ENCODE measurements at places on chromosomes 7 and 10. TPM values are rescaled to one million over a fixed set of nuclear protein-coding genes. Genes with fewer than 3 reads are reported as not detected.

ANXA7 gene
- total RNA-seq = 98.6 TPM

DEPP1 gene
- 10.9 TPM for total RNA-seq

AGBL3 gene
- total RNA-seq = 5.9 TPM

RARRES2 gene
- total RNA-seq = 19.8 TPM

- no peak for DNase-seq
These were observed 53.6 kb downstream of the KAT6B start for GRCh38 chr10:74880041-74880440.

GRCh38 chr7:157856873-157857577, 520.2 kb downstream of the DNAJB6 start:
- DNase-seq = peak; percentile 7

GRCh38 chr7:155276800-155277375, 20.8 kb upstream of the INSIG1 start:
- no peak for DNase-seq

GRCh38 chr10:22992075-22992474, 64.2 kb downstream of the ARMC3 start:
- no peak for DNase-seq

DNA sequence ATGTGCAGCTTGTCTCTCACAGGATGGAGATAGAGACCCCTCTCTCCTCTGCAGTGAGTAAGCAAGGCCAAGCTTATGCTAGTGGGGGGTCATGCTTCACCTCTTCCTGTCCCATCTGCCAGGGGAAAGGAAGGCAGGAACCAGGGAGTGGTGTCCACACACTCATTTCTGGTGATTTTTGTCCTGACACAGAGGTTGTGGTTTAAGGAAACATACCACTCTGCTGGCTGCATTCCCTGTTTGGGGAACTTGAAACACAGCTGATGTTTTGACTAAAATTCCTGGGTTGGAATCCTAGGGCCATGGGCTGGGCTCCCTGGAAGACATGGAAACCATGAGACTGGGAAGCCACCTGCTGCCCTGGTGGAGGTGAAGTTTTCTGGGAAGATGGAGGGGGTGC, 21.4 kb downstream of the C10orf120 start:
- no peak for DNase-seq

DNA sequence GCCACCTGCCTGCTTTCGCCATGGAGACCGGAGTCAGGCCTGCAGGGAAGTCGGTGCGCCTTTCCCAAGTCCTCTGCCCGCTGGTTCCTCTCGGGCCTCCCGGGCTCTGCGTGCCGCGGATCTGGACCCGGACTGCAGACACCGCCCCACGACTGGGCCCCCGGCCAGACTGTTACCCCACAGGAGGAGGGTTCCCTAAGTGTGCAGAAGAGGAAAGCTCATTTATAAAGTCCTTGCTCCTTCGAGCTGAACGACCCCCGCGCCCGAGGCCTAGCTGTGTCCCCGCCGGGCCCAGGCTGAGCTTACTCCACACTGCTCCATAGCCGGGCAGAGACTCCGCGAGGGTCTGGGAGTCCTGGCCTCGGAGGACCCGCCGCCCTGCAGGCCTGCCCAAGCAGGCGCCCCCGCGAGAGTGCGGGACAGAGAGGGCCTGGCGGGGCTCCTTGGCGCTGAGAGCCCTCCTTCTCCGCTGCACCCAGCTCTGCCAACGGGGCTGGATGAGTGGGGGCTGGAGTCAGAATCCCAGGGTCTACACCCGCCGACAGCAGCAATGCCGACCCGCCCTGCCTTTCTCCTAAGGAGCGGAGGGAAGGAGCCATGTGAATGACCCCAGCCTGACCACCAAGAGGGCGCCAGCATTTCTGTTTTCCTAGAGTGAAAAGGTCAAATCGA, 8.3 kb downstream of the EN2 start:
- no peak for DNase-seq

DNA sequence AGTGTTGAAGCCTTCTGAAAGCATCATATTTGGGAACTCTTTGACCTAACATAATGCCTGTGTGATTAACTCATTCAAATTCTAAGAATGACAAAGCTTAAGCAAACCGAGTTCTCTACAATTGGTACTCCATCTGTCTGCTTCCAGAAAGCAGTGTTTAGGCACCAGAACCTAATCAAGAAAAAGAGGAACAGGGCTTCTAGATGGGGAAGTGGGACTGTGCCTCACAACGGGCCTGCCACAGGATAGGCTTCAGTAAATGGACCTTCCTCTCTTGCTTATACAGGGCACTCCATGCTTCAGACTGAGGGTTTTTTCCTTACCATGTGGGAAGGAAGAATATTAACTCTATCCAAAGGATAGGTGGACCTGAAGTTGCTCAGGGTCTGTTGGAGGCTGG, 808.1 kb downstream of the XPNPEP1 start:
- no peak for DNase-seq

GRCh38 chr7:84822941-84823510, 363.8 kb downstream of the SEMA3D start:
- no peak for DNase-seq

DNA sequence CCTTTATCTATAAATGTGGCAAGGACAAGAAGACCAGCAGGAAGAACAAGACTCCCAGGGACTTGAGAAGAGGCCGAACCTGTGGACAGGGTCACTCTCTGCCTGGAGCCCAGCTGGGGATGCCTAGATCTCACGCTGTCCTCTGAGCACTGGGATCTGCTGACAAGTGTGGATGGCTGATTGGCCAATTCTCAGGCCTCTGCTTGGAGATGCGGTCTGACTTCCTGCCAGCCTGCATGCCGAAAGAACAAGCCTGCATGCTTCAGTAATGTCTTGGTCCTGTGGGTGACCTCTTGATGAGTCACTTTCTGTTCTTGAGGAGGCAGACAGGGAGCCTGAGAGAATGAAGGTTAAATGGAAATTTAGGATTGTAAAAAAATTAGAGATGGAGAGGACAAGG, 84.7 kb downstream of the TMEM178B start:
- no peak for DNase-seq

- DNase-seq = no peak
These were observed 650.4 kb downstream of the NXPH1 start for GRCh38 chr7:9083837-9084236.

DNA sequence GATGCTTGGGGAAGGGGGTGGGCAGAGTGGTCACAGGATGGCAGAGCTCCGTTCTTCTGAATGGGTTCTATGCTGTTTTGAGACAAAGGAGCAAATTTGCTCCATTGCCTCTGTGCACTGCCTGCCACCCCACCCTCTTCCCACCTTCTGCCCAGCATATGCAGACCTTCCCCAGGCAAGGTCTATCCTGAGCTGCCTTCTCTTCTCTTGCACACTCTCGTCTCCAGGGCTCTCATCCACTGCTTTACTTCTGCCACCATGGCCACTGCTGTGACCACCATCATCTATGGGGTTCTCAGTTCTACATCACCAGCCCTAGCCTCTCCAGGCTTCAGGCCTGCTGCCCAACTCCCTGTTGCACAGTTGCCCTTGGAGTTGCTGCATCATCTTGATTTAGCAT, 230.4 kb downstream of the TMEM178B start:
- no peak for DNase-seq

- DNase-seq = no peak
These were observed 41.7 kb upstream of the DYNC1I1 start for GRCh38 chr7:95730493-95731280.

DNA sequence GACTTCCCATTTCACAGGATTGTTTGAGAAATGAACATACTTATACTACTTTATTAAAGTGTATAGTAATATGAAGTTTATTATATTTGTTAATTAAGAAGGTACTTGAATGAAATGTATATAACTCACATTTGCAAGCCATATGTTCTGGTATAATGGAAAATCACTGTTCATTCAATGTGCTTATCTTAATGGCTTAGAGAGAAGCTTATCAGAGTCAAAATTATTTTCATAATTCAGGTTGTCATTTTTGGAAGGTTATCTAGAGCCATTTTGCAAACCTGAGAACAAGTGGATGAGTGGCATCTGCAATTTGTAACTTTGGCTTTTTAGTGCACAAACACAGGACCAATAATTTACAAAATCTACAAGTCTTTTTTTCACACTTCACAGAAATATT, 621.0 kb downstream of the ARL4A start:
- DNase-seq = no peak

GRCh38 chr10:72682638-72683037, 9.3 kb upstream of the MCU start:
- no peak for DNase-seq

GRCh38 chr10:76405922-76406321, 974.5 kb downstream of the LRMDA start:
- DNase-seq = no peak

DNA sequence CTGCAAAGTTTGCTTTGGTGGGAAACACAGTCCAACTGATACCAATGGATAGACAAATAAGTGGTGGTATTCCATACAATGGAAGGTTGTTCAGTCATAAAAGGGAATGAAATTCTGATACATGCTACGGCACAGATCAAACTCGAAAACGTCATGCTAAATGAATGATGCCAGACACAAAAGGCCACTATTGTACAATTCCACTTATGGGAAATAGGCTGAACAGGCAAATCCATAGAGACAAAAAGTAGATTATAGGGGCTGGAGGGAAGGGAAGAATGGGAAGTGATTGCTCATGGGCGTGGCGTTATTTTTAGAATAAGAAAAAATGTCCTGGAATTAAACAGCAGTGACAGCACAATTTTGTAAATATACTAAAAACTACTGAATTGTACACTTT, 66.0 kb upstream of the FOXK1 start:
- DNase-seq = no peak

DNA sequence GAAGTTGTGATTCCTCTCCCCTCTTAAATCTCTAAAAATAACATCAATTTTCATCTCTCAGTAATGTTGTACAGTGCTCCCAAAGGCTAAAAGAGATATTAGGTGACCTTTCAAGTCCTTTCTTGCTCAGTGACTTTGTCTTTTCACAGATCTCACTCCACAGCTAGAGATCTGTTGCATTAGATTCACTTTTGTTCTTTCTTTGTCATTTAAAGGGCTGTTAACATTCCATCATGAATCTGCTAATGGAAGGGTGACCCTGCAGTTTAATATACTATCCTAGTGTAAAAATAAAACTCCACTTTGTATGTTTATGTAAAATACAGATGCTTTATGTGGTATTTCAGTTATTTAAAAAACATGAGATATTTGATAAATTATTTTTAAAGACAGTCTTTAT, 30.5 kb downstream of the GNAI1 start:
- DNase-seq = no peak

DNA sequence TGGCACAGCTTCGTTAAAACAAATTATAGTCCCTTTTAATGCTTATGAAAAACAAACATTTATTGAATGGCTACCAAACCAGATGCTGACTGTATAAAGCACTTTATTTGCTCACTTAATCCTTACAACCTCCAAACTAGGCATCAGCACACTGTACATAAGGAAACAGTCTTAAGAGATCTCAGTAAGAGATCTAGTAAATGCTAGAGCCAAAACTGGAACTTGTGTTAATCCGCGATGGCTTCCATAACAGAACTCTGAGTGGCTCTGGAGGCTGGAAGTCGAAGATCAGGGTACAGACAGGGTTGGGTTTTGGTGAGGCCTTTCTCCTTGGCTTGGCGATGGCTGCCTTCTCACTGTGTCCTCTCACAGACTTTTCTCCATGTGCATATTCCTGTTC, 27.0 kb downstream of the PDZD8 start:
- DNase-seq = no peak

DNA sequence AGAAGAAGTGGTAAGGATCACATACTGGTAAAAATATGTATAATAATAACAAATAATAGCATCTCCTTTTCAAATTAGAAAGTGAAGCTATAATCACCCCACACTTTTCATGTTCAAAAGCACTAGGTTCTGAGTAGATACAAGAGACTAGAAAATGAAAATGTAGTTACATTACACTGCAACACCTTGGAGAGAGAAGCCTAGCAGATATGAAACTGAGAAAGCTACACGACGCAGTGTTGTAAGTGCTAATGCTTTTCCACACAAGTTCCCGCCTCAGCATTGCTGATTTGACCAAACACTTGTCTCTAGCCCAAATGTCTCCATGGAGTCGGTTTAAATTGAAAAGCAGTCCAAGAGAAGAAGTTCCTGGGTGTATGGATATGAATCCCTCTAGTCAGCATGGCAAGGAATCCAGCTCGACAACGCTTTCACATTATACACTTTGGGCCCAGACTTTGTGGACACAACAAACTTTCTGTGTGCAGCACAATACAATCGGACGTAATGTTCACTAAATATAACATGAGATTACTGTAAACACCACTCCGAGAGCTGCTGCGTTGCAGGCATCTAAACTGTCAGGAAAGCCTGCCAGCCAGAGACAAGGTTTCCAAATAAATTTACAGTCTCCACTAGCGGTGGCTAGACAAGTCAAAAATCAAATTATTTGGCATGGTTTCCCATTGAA, 1.7 kb downstream of the PDE1C start:
- DNase-seq = no peak

DNA sequence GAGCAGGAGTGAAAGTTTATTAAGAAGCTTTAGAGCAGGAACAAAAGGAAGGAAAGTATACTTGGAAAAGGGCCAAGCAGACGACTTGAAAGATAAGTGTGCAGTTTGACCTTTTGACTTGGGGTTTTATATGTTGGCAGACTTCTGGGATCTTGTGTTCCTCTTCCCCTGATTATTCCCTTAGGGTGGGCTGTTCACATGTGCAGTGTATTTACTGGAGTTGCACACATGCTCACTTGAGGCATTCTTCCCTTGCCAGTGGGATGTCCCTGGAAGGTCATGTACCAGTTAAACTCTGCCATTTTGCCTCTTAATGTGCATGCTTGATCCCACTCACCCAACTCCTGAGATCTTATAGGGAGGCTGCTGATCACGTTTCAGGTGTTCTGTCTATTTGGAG, 23.4 kb upstream of the ARHGAP12 start:
- DNase-seq = no peak

Measured in dorsolateral prefrontal cortex (tissue), 122 donors.